ENCODE measurements at places on chromosomes 12 and 14.

- no peak for DNase-seq
Measured at GRCh38 chr14:95994593-95994928, 44.6 kb upstream of the C14orf132 start.

DNA sequence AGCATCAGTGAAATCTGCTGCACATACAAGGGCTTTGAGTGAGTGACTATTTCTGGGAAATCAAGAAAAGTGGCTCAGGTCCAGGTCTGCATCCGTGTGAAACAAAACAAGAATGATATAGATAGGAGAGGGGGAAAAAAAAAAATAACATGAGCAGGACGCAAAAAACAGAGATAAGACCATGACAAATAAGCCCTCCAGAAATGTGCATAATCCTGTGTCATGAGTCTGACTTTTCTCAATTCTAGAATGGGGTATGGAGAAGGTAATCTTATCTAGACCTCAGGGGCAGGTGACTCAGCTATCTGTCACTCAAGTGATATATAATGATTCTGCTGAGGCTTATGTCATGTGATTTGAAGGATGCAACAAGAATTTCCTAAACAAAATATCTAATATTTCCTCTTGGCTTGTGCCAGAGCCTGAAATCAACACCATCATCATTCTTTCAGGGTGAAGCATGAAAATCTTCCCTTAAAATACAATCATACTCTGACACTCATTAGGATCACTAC, 250.0 kb downstream of the PHLDA1 start:
- DNase-seq: no peak

DNA sequence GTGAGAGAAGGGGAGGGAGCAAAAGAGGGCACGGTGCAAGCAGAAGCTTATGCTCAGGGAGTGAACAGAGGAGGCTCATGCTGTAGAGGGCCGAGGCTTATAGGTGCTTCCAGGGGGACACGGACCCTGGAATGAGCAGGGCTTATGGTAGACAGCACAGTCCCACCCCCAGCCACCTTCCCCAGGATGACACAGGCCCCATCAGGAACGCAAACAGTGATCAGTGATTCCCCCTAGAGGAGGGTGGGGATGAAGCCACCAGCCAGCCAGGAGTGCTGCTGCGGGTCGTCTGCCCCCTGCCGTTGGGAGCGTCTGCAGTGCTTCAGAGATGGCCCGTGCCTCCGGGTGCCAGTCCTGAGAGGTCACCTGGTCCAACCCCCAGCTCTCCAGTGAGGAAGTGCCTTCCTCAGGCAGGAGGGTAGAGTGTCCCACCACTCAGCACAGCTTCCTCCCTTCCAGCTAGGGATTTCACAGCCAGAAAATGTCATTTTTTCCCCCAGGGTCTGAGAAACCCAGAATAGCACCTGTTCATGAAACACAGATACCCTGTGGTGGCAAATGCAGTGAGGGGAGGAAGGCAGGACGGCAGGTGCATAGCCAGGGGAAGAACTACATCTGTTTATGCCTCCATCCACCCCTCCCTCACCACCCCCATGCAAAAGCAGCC, 60.7 kb downstream of the SLC6A12 start:
- no peak for DNase-seq

DNA sequence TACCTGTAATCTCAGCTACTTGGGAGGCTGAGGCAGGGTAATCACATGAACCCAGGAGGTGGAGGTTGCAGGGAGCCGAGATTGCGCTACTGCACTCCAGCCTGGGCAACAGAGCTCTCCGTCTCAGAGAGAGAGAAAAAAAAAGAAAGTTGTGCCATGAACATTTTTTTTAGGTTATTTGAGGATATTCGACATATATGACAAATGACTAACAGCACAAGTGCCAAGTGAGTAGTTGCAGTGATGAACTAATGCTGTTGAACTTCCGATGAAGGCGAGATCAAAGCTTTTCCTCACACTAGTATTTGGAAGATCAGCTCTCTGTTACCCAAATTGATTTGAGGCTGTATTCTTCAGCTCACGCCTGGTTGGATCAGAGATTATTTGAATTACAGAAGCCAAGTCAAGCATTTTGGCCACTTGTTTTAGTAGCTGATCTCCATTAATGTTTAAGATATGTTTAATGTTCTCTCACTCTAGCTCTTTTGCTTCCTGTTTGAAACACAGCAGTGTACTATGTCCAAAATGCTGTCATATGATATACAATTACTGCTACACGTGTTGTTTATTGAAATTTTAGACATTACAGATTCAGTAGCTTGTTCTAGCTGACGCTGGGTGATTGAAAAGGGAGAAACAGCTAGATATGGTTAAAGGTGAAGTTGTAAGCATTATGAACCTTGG, 43.4 kb downstream of the WDR20 start:
- DNase-seq: no peak

DNA sequence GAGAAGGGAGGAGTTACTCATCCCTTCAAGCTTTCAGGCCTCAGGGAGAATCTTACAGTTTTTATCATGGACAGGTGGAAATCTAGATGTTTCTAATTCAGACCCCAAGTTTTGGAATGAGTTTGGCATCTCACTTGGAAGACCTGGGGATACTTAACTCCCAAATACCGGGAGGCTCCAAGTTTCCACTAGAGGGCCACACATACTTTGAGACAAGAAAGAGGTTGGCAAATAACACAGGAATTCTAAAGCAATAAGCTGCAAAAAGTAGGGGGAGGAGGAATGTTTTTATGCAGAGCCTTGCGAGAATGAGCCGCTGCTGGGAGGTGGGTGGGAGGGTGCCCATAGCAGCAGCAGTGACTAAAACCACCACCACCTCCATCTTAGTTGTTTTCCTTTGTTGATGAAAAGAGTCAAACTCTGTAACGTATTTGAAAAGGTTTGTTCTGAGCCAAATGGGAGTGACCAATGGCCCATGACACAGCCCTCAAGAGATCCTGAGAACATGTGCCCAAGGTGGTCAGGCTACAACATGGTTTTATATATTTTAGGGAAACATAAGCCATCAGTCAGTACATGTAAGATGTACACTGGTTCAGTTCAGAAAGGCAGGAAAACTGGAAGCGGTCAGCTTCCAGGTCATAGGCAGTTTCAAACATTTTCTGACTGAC, 34.2 kb upstream of the RNASE1 start:
- DNase-seq: no peak

GRCh38 chr12:76284816-76285750, 63.1 kb downstream of the BBS10 start:
- DNase-seq: no peak

DNA sequence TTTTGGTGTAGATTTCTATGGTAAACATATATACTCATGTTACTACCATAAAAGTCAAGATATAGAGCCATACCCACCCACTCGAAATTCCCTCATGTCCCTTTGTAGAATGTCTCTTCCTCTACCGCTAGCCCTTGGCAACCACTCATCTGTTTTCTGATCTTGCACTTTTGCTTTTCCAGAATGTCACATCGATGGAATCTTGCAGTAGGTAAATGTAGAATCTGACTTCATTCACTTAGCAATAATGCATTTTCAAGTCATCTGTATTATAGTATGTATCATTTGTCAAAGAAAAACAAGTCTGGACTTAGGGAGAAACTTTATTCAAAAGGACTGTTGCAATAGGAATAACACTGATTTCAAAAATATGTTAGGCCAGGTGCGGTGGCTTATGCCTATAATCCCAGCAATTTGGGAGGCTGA, 19.3 kb upstream of the CLEC2D start:
- DNase-seq: no peak

Data from activated CD4-positive, CD25-positive, alpha-beta regulatory T cell (primary cell).